Upper lobe of right lung (tissue), 1 donor: ENCODE measurements at places on chromosomes 1 and 21. TPM values are rescaled to one million over a fixed set of nuclear protein-coding genes. Genes with fewer than 3 reads are reported as not detected.

- no peak overlapping the region for H3K4me3 ChIP-seq
- no peak overlapping the region for H3K27ac ChIP-seq
- H3K4me1 ChIP-seq = no peaks in the 10 kb centered on the region
- H3K27me3 ChIP-seq = no peaks in the 10 kb centered on the region
- no peak for DNase-seq
- H3K36me3 ChIP-seq = no peaks in the 10 kb centered on the region
Observed at GRCh38 chr1:233357595-233358397, 30.3 kb downstream of the MAP3K21 start.

The OR10K2 gene
- not detected for total RNA-seq

The HEYL gene
- 17.7 TPM for total RNA-seq

The ADAM30 gene
- not detected for total RNA-seq

DNA sequence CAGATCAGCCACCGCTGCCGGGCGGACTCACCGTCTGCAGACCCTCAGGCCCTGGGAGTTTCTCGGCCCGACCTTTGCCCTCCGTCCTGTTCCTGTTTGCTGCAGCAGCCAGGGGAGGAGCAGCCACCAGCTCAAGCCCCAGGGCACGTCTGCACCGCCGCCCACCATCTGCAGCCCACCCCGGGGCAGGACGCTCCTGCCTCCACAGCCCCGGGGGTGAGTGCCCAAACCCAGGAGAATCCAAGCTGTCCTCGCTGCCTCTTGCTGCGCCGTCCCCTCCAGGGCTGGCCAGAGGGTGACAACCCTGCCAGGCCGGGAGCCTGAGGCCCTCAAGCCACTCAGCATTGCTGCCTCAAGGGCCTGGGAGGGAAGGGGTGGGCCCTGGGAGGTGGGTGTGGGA is 1.2 kb upstream of the SLC25A34 start:
- no peak overlapping the region for H3K4me3 ChIP-seq
- no peak for DNase-seq
- peaks cover 14% of the 10 kb centered on the region for H3K4me1 ChIP-seq
- H3K27me3 ChIP-seq = no peaks in the 10 kb centered on the region
- no peak overlapping the region for H3K27ac ChIP-seq

DNA sequence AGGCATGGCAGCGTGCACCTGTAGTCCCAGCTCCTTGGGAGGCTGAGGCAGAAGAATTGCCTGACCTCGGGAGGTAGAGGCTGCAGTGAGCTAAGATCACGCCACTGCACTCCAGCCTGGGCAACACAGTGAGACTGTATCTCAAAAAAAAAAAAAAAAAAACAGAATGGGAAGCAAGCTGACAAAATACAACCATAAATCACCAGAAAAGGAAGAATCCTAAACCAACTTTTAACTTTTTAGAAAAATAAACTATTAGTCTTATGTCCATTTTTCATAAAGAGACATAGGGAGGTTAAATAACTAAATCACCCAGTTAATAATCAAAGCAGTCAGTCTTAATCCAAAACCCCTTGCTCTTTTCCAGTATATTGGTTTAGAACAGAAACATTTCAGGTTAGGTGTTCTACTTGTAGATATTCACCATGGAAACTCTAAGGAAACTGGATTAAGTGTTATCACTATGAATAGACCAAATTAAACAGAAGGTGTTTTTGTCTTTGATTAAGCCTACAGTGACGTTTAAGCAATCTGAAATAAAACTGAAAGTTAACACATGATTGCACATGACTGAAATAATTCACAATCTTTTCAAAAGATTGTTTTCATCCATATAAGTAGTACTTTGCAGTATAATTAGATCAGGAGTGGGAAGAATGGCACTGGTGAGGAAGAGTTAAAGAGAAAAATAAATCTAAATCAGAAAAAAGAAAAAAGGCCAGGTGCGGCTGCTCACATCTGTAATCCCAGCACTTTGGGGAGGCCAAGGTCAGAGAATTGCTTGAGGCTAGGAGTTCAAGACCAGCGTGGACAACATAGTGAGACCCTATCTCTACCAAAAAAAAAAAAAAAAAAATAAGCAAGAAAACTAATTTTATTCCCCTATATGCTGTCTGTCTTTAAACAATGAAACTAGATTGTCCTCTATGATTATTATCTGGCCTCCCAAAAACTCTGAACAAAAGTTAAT is 9.6 kb downstream of the CDC42BPA start:
- no peak overlapping the region for H3K4me3 ChIP-seq
- DNase-seq = no peak
- no peak overlapping the region for H3K27ac ChIP-seq
- H3K27me3 ChIP-seq = no peaks in the 10 kb centered on the region
- no peaks in the 10 kb centered on the region for H3K36me3 ChIP-seq

DNA sequence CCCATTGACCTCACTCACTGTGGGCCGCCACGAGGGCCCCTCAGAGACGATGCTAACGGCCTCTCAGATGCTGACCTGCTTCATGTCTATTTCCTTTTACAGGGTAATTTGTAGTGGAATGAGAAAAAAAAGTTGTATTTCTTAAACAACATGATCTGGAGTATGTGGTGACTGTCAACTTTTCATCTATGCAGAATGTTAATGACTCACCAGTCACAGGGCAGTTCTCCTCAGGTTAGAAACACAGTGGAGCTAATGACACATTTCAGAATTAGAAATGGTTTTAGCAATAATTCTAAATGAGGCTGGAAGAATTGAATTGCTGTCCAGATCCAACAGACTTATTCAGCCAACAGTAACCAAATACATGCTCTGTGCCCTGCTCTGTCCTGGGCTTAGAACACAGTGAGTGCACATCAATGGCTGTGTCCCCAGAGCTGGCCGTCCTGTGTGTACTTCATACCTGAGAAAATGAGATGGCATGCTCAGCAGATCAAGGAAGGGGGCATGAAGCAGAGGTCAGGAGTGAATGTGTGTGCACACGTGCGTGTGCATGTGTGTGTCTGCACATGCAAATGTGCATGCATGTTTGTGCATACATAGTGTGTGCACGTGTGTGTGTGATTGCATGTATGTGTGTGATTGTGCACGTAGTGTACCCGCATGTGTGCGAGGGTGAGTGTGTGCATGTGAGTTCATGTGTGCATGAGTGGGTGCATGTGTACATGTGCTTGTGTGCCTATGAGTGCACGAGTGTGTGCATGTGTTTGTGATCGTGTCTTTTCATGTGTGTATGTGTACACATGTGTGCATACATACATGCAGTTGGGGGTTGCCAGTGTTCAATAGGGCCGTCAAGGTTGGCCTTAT is 145.3 kb downstream of the PCBP3 start:
- no peak for DNase-seq
- no peak overlapping the region for H3K4me3 ChIP-seq
- H3K4me1 ChIP-seq = no peaks in the 10 kb centered on the region
- H3K36me3 ChIP-seq = no peaks in the 10 kb centered on the region
- H3K27me3 ChIP-seq = no peaks in the 10 kb centered on the region

DNA sequence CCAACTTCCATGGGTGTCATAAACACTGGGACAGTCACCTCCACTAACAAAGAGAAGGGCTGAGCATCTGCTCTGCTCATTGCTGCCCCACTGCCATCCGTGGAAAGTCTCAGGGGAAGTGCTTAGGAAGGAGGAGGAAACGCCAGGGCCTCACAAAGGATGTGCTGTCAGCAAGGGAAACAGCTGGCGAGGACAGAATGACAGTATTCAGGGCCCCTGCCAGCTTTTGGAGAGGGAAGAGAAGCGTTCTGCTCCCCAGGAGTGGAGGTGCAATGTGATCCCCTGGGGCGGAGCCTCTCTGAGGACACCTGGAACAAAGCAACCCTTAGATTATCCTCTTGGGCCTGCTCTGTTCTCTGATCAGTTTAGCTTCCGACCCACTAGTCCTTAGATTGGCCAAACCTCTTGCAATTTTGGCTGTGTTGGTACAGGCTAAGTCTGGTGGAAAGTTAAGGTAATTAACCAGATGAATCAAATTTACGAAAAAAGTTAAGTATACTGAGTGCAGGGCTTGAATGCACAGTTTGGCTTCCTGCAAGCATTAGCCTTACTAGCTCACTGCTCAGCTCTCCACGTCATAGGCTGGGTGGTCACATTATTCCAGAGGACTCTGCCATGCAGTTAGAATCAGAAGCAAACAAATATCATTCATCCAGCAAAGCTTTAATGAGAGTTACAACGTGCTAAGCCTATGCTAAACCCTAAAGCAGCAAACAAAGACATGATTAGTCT is 170.2 kb upstream of the NFIA start:
- no peaks in the 10 kb centered on the region for H3K36me3 ChIP-seq
- no peaks in the 10 kb centered on the region for H3K27me3 ChIP-seq
- H3K4me1 ChIP-seq = no peaks in the 10 kb centered on the region
- H3K27ac ChIP-seq = no peak overlapping the region
- no peak overlapping the region for H3K4me3 ChIP-seq

The HES5 gene
- total RNA-seq = 1.5 TPM

GRCh38 chr1:92424381-92424780 is 62.3 kb downstream of the GFI1 start:
- no peaks in the 10 kb centered on the region for H3K36me3 ChIP-seq
- DNase-seq = no peak
- no peaks in the 10 kb centered on the region for H3K4me1 ChIP-seq

DNA sequence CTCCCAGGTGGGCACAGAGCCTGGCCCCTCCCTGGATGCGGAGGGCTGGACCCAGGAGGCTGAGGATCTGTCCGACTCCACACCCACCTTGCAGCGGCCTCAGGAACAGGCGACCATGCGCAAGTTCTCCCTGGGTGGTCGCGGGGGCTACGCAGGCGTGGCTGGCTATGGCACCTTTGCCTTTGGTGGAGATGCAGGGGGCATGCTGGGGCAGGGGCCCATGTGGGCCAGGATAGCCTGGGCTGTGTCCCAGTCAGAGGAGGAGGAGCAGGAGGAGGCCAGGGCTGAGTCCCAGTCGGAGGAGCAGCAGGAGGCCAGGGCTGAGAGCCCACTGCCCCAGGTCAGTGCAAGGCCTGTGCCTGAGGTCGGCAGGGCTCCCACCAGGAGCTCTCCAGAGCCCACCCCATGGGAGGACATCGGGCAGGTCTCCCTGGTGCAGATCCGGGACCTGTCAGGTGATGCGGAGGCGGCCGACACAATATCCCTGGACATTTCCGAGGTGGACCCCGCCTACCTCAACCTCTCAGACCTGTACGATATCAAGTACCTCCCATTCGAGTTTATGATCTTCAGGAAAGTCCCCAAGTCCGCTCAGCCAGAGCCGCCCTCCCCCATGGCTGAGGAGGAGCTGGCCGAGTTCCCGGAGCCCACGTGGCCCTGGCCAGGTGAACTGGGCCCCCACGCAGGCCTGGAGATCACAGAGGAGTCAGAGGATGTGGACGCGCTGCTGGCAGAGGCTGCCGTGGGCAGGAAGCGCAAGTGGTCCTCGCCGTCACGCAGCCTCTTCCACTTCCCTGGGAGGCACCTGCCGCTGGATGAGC is 34.2 kb downstream of the TRIM11 start:
- no peak overlapping the region for H3K27ac ChIP-seq
- H3K4me1 ChIP-seq = no peaks in the 10 kb centered on the region
- no peaks in the 10 kb centered on the region for H3K36me3 ChIP-seq
- H3K4me3 ChIP-seq = no peak overlapping the region
- H3K27me3 ChIP-seq = no peaks in the 10 kb centered on the region

The OR10X1 gene
- total RNA-seq = not detected

DNA sequence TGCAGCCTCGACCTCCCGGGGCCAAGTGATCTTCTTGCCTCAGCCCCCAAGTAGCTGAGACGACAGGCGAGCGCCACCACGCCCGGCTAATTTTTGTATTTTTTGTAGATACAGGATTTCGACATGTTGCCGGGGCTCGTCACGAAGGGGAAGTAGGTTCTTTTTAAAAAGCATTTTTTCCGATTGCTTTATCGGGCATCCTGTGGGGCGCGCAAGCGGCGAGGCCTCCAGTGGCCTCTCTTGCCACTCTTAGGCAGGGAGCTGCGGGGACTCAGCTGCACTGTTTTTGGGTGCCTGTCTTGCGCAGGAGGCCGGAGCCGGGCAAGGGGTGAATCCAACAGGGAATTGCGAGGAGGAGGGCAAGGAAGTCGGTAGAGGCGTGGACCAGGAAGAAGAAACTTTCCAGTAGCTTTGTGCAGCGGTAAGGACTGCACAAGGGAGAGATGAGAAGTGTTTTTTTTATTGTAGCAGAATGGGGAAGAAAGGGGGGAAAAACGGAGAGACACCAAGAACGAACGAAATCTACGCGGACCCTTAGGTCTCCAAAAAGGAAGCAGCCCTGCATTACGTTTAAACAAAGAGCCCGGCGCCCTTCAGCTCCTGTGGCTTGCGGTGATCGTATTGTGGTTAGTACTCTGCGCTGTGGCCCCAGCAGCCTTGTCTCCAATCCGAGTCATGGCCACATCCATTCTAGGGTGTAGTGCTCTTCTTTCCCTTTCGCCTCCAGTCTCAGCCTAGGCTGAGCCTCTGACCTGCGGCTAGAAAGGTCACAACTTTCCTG is 164.8 kb downstream of the PPIAL4G start:
- H3K4me1 ChIP-seq = peaks cover 4% of the 10 kb centered on the region
- peak; percentile 72 for DNase-seq
- peak overlapping the region; percentile 42 for H3K27ac ChIP-seq
- H3K36me3 ChIP-seq = no peaks in the 10 kb centered on the region
- H3K4me3 ChIP-seq = peak overlapping the region; percentile 42

GRCh38 chr1:12634156-12634555 is 9.7 kb upstream of the AADACL4 start:
- no peaks in the 10 kb centered on the region for H3K27me3 ChIP-seq
- DNase-seq = no peak
- H3K27ac ChIP-seq = no peak overlapping the region
- H3K36me3 ChIP-seq = no peaks in the 10 kb centered on the region

- H3K27ac ChIP-seq = no peak overlapping the region
- peaks cover 8% of the 10 kb centered on the region for H3K27me3 ChIP-seq
- DNase-seq = peak; percentile 83
- H3K36me3 ChIP-seq = no peaks in the 10 kb centered on the region
Observed at GRCh38 chr1:202625416-202626360, 84.6 kb downstream of the SYT2 start.

DNA sequence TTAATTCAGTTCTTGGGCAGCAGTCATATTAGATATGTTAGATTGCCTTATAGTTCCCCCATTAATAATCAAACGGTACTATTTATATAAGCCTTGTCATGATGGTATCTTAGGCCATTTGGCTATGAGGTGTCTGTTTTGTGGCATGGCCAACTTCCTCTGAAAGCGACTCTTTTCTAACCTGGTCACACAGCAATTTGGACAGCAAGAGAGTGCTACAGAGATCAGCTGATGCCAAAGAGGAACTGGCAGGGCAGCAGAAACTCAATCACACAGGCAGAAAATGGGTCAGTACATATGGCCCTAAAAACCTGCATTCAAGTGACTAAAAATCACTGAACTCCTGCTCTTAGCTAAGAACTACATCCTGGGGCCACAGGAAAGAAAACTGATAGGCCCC is 13.4 kb upstream of the MUTYH start:
- peaks cover 7% of the 10 kb centered on the region for H3K4me1 ChIP-seq
- H3K27ac ChIP-seq = no peak overlapping the region
- no peaks in the 10 kb centered on the region for H3K36me3 ChIP-seq
- no peak for DNase-seq

The F13B gene
- not detected for total RNA-seq

GRCh38 chr1:175126347-175126746 is 58.7 kb downstream of the TNN start:
- no peaks in the 10 kb centered on the region for H3K27me3 ChIP-seq
- no peak for DNase-seq
- H3K36me3 ChIP-seq = no peaks in the 10 kb centered on the region
- H3K4me3 ChIP-seq = no peak overlapping the region
